ENCODE measurements at places on chromosomes 1 and 21.
A peak's percentile ranks its signal among the peaks of the same experiment; 100 is the strongest.

- DNase-seq: no peak
Observed at GRCh38 chr1:170776777-170777176, 112.8 kb downstream of the PRRX1 start.

GRCh38 chr1:119554183-119554582 is 47.2 kb downstream of the HSD3B1 start:
- DNase-seq: peak; percentile 86

GRCh38 chr1:186139701-186140100 is 235.4 kb downstream of the TPR start:
- no peak for DNase-seq

DNA sequence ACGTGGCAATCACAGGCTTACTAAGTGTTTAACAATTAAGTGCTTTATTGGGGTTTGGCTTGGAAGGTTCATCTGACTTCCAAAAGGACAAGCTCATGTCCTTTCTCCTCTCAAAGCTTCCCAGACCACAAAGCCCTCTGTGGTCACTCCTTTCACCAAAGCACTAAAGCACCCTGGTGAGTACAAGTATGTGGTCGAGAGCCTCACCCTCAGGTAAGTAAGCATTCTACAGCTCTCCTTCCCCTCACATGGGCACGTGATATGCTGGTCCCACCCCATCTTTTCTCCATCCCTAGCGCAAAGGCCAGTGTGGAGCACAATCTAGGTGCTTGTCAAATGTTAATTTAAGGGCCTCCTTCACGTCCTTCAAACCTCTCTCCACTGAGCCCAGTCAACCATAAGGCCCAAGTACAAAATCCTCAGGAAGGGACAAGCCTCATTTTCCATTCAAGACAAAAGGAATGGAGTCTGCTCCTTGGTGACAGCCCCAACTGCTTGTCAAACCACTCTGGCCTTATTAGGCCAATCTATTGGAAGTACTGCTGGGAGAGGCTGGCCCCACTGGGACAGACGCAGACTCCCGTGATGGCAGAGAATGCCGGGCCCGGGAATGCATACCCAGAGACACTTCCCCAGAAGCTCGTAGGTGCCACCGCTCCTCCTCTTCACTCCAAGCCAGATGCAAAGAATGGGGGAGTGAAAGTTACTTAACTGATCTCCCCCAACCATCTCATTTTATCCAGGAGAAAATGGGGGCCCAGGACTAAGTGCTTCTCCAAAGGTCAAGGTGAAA is 7.8 kb downstream of the STMN1 start:
- no peak for DNase-seq

GRCh38 chr1:110639724-110640386 is 33.7 kb upstream of the KCNA2 start:
- DNase-seq: no peak

DNA sequence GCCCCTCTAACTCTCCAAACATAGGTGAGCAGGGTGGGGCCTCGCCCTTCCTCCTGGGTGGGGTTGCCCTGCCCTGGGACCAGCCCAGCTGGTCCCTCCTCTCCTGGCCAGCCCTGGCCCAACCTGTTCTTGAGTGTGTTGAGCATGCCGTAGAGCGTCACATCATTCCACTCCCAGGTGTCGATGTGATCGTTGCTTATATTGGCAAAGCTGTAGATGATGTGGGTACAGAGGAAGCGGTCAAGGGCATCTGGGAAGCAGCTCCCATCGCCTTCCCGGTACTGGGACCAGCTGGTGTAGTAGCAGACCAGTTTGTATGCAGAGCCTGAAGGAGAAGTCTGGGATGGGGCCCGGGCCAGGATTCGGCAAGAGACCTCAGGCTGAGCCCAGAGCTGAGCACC is 1.4 kb downstream of the CHI3L1 start:
- DNase-seq: no peak

GRCh38 chr1:172540635-172541034 is 7.7 kb downstream of the SUCO start:
- no peak for DNase-seq

GRCh38 chr1:224435318-224435763 is 744 bp upstream of the WDR26 start:
- no peak for DNase-seq

- DNase-seq: no peak
Observed at GRCh38 chr1:22111115-22111514, 31.8 kb downstream of the WNT4 start.

DNA sequence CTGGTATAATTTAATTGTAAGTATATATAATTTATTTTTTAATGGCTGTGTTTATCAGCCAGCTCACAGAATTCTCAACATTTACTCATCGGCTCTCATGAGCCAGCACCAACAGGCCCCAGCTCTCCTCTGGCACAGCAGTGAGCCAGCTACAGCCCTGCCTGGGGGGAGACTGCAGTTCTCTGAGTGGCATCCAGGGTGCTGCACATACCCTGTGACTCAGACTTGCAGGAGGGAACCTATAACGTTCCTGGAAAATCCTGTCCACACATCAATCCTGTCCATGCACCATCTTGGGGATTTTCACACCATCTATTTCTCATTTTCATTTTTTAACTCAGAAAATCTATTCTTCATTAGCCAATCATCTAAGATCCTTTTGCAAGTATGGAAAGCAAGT is 36.5 kb downstream of the FHAD1 start:
- DNase-seq: peak; percentile 23

DNA sequence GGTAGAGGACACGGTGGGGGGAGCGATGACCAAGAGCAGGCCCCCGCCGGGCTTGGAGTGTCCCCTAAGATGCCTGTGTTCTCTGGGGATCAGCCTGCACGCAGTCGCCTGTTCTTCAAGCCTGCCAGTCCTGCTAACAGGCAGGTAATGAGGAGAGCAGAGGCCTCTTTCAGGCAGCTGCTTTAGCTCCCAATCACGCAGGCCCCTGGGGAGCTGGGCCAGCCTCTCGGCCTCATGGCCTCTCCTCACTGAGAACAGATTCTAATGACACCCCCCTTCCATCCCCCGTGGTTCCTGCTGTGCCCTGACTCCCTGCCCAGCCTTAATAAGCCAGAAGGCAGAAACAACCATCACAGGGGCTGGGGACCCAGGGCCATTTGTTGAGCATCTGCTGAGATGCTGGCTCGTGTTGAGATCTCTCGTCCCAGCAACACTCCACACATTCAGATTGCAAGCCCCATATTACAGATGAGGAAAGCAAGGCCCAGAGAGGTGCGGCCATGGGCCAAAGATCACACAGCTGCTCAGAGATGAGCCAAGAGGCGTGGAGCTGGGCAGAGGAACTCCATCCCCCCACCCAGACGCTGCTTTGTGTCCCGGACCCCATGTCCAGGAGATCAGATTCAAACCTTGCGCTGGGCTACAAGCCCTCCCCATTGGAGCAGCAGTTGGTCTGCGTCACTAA is 71.6 kb upstream of the CASZ1 start:
- no peak for DNase-seq

GRCh38 chr21:43684424-43684823 is 25.1 kb downstream of the RRP1B start:
- no peak for DNase-seq
